Trophoblast cell (in vitro differentiated cells and primary cell): ENCODE measurements at places on chromosomes 6 and 20.

DNA sequence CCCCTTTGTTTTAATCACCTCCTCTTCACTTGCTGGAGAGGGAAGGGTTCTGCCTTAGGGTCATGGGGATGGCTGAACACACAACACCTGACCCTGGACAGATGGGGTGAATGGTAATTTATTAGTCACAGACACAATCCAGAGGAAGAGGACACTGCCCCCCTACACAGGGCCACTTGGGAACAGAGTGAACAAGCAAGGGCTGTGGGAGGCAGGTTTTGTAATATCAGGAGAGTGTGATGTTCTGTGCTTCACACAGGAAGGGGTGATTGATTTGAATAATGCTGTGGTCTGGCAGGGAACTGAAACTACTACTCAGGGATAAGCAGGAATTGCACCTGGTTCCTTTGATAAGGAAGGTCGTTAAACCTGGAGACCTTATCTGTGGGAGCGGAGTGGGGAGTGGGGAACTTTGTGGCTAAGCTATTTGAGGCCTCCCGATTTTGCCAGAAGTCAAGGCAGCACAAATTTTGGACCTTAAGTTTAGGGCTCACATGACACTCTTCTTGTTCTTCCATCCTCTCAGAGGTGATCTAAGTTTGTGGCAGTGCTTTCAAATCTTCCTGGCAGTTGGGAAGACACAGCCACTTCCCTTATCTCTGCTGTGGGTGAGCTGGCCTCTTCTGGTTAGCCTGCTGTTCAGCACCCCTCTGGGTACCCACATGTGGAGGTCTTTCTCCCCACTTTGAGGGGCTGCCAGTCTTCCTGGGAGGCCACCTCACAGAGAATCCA lies 77.8 kb downstream of the CD164 start:
- DNase-seq, result no peak
- H3K4me1 ChIP-seq, result peaks cover 12% of the 10 kb centered on the region
- no peaks in the 10 kb centered on the region for H3K36me3 ChIP-seq
- no peak overlapping the region for H3K27ac ChIP-seq
- no peak overlapping the region for H3K4me3 ChIP-seq

GRCh38 chr6:118815495-118815894 lies 78.5 kb upstream of the ASF1A start:
- peaks cover 14% of the 10 kb centered on the region for H3K36me3 ChIP-seq
- no peak overlapping the region for H3K4me3 ChIP-seq
- H3K27me3 ChIP-seq, result no peaks in the 10 kb centered on the region
- no peak overlapping the region for H3K27ac ChIP-seq

GRCh38 chr20:46595933-46596332 lies 45.5 kb upstream of the OCSTAMP start:
- DNase-seq, result no peak
- H3K4me1 ChIP-seq, result no peaks in the 10 kb centered on the region
- H3K27ac ChIP-seq, result no peak overlapping the region

DNA sequence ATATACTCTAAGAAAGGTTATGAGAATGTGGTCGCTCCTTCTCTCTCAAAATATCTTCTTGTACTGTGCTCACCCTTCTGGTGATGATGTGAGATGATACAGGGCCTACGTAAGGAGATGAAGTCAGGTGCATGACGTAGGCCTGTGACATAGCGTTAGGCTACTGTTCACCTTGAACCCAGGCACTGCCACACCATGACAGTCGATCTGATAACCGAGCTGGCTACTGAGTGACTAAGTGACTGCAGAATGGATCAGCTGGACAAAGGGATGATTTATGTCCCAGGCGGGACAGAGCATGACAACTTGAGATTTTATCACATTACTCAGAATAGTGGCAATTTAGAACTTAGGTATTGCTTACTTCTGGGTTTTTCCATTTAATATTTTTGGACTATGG lies 11.2 kb downstream of the SLC24A3 start:
- no peaks in the 10 kb centered on the region for H3K4me1 ChIP-seq
- no peaks in the 10 kb centered on the region for H3K27me3 ChIP-seq
- DNase-seq, result peak; percentile 80
- H3K27ac ChIP-seq, result no peak overlapping the region

GRCh38 chr6:110710115-110710514 lies 105.2 kb downstream of the CDK19 start:
- H3K4me1 ChIP-seq, result no peaks in the 10 kb centered on the region
- H3K27ac ChIP-seq, result no peak overlapping the region
- H3K36me3 ChIP-seq, result peaks cover 2% of the 10 kb centered on the region
- DNase-seq, result no peak
- no peak overlapping the region for H3K4me3 ChIP-seq

- H3K36me3 ChIP-seq, result no peaks in the 10 kb centered on the region
- peak; percentile 14 for DNase-seq
- H3K4me1 ChIP-seq, result peaks cover 8% of the 10 kb centered on the region
- peak overlapping the region; percentile 64 for H3K4me3 ChIP-seq
- no peak overlapping the region for H3K27ac ChIP-seq
Observed at GRCh38 chr20:1185316-1185741, 548 bp upstream of the TMEM74B start.

GRCh38 chr6:118488631-118489030 lies 59.5 kb upstream of the PLN start:
- H3K27ac ChIP-seq, result no peak overlapping the region
- H3K27me3 ChIP-seq, result no peaks in the 10 kb centered on the region
- no peaks in the 10 kb centered on the region for H3K4me1 ChIP-seq
- no peak overlapping the region for H3K4me3 ChIP-seq
- H3K36me3 ChIP-seq, result peaks cover 2% of the 10 kb centered on the region

DNA sequence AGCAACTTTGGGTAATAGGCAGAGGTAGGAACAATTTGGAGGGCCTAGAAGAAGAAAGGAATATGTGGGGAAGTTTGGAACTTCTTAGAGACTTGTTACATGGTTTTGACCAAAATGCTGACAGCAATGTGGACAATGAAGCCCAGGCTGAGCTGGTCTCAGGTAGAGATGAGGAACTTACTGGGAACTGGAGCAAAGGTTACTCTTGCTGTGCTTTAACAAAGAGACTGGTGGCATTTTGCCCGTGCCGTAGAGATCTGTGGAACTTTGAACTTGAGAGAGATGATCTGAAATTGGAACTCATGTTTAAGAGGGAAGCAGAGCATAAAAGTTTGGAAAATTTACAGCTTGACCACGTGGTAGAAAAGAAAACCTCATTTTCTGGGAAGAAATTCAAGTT lies 28.3 kb upstream of the TMEM200A start:
- H3K27ac ChIP-seq, result no peak overlapping the region
- no peaks in the 10 kb centered on the region for H3K27me3 ChIP-seq
- no peaks in the 10 kb centered on the region for H3K4me1 ChIP-seq
- DNase-seq, result no peak
- H3K36me3 ChIP-seq, result no peaks in the 10 kb centered on the region

- H3K27me3 ChIP-seq, result no peaks in the 10 kb centered on the region
- peak overlapping the region; percentile 7 for H3K4me3 ChIP-seq
- no peaks in the 10 kb centered on the region for H3K36me3 ChIP-seq
- H3K27ac ChIP-seq, result no peak overlapping the region
Observed at GRCh38 chr6:159934181-159934580, 34.7 kb upstream of the IGF2R start.

DNA sequence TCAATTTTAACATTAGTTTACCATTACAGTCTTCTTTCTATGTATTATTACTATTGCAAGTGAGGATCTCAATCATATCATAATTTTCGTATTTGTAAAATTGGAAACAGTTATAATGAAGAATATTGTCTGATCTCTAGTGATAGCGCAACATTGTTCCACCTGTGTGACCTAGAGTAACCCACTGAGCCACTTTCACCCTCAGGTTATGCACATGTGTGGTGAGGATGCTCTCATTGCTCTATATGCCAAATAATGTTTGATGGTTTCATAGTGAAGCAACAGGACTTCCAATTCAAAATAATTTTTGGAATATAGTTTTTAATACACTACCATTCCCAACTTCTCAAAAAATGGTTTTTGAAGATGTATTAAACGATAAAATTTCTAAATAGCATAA lies 603.1 kb upstream of the MAN1A1 start:
- no peak overlapping the region for H3K27ac ChIP-seq
- peaks cover 4% of the 10 kb centered on the region for H3K4me1 ChIP-seq
- no peak overlapping the region for H3K4me3 ChIP-seq
- DNase-seq, result no peak

GRCh38 chr6:95496769-95497426 lies 80.4 kb upstream of the MANEA start:
- H3K27ac ChIP-seq, result no peak overlapping the region
- H3K4me3 ChIP-seq, result no peak overlapping the region
- no peak for DNase-seq
- H3K4me1 ChIP-seq, result no peaks in the 10 kb centered on the region
- no peaks in the 10 kb centered on the region for H3K27me3 ChIP-seq

DNA sequence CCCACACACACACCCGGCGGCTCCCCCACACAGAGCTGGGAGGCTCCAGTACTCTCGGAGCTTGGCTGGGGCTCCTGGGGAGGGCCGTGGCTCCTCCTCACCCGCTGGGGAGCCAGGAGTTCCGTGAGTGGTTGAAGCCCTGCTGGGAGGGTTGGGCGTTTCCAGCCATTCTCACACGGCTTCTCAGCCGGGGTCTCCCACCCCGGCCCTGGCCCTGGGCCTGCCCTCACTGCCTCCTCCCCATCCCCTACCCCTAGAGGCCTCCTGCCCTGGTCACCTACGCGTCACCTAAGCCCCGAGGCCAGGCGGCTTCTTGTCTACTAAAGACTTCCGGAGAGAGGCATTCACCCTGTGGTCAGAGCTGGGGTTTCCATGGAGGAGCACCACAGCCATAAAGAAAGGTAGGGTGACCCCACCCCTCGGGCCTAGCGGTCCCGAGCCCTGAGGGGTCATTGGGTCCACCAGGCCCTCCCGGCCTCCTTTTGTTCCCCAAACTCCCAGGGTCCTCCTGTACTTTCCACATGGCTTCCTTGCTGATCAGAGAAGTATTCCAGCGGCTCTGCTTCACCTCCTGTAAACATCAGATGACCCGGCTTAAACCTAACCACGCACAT lies 99.3 kb downstream of the TTLL2 start:
- no peak overlapping the region for H3K4me3 ChIP-seq
- no peaks in the 10 kb centered on the region for H3K4me1 ChIP-seq
- H3K36me3 ChIP-seq, result no peaks in the 10 kb centered on the region
- DNase-seq, result peak; percentile 44

DNA sequence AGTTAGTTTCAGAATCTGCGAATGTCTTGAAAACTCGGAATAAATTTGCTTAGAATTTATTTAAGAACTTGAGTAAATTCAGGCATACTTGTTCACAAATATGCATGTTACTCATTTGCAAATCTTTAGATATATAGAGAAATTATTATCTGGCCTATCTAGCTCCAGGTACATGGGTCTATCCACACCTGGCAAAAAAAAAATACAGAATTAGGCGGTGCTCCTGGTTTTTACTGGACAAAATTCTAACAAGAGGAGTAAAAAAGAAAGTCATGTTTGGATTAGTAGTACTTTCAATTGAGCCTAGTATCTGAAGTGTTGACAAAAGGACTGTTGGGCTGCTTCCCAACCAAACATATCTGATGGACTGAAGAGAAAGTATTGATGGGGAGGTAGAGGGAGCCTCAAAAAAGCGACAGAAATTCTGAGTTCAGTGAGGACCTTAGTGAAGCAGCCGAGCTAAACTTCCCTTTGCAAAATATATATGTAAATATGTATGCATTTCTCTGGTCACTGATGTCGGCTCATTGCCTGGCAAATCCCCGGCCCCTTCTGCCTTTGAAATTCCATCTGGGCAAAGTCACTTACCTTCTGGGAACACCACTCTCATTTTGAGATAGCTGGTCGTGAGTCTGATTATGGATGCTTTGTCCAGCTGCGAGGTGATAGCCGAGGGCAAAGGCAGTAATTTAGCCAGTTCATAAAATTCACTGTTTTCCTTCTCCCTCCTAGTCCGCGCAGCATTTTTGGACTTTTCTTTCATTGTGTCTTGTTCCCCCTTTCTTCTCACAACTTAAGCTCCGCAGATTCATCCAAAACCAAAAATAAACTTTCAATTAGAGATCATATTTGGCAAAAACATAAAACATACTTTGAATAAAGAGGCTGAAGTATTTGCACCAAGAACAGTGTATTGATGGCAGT lies 1.8 kb downstream of the SIM1 start:
- H3K4me1 ChIP-seq, result peaks cover 14% of the 10 kb centered on the region
- H3K27me3 ChIP-seq, result peaks cover 73% of the 10 kb centered on the region
- no peak overlapping the region for H3K27ac ChIP-seq

- H3K36me3 ChIP-seq, result no peaks in the 10 kb centered on the region
- H3K4me1 ChIP-seq, result peaks cover 4% of the 10 kb centered on the region
- DNase-seq, result no peak
- no peak overlapping the region for H3K27ac ChIP-seq
- H3K27me3 ChIP-seq, result no peaks in the 10 kb centered on the region
- H3K4me3 ChIP-seq, result no peak overlapping the region
Observed at GRCh38 chr6:129671442-129672340, 38.3 kb downstream of the ARHGAP18 start.

- H3K4me1 ChIP-seq, result no peaks in the 10 kb centered on the region
- no peaks in the 10 kb centered on the region for H3K27me3 ChIP-seq
- no peak overlapping the region for H3K27ac ChIP-seq
- no peaks in the 10 kb centered on the region for H3K36me3 ChIP-seq
- H3K4me3 ChIP-seq, result no peak overlapping the region
- DNase-seq, result no peak
Observed at GRCh38 chr6:154535851-154536250, 25.4 kb upstream of the CNKSR3 start.

DNA sequence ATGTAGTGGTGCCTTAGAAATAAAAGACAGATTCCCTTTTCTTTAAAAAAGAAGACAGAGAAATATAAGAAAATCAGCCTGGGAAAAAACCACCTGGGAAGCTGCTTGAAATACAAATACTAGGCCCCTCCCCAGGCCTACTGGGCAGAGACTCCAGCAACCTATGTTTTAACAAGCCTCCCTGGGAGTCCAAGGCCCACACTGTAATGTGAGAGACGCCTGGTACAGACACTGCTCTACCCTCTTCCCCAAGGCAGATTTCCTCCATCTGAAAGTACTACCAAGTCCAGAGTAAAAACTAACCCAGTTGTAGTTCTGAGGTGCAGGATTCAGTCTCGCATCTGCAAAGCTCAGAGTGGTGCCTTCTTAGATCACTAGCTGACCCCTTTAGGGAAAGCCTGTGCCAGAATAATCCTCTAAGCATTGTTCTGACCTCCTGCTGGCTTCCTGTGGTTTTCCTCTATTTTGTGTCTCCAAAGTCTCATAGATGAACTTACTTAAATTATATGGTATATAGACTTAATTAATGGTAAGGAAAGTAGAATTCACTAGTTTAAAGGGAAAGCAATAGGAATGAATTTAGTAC lies 270.2 kb upstream of the SLC35B3 start:
- H3K36me3 ChIP-seq, result no peaks in the 10 kb centered on the region
- no peaks in the 10 kb centered on the region for H3K4me1 ChIP-seq
- H3K4me3 ChIP-seq, result no peak overlapping the region
- no peak for DNase-seq

DNA sequence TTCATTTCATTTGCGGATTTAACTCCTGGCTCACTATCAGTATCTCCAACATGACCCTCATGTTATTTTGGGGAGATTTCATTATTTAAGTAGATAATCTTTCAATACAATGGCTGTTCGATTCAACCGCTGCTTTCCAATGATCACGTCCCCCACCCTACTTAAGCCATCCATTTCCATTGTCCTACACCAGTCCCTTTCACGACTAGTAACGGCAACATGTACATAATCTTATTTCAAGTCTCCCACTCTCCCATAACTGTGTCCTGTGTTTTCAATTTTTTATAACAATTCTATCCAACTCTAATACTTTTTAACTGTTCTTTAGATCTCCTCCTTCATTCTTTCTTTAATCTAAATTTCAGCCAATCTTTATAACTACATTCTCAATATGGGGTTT lies 890.8 kb upstream of the MAP3K7 start:
- no peaks in the 10 kb centered on the region for H3K36me3 ChIP-seq
- H3K27ac ChIP-seq, result no peak overlapping the region
- no peak overlapping the region for H3K4me3 ChIP-seq
- no peaks in the 10 kb centered on the region for H3K27me3 ChIP-seq
- H3K4me1 ChIP-seq, result peaks cover 3% of the 10 kb centered on the region
